ENCODE measurements at places on chromosomes 4 and X.

DNA sequence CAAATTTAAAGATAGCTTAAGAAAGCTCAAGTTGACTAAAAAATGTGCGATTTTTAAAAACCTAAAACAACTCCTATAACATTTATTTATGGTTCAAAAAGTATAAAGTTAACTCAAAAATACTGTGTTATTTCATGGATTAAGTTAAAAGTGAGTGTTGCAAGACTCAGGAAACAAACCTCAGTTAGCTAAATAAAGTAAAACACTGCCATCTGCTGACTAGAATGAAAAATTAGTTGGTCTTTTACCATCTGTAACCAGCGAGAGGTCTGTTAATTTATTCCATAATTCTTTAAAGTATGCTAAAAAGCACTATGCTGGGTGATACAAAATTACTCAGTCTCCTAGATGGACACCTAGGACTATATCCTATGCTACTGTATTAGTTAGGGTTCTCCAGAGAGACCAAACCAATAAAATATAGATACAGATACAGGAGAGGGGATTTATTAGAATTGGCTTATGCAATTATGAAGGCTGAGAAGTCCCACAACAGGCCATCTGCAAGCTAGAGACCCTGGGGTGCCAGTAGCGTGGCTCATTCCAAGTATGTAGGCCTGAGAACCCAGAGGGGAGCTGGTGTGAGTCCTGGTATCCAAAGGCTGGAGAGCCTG is 4.9 kb upstream of the WDFY3 start:
- no peak for DNase-seq

DNA sequence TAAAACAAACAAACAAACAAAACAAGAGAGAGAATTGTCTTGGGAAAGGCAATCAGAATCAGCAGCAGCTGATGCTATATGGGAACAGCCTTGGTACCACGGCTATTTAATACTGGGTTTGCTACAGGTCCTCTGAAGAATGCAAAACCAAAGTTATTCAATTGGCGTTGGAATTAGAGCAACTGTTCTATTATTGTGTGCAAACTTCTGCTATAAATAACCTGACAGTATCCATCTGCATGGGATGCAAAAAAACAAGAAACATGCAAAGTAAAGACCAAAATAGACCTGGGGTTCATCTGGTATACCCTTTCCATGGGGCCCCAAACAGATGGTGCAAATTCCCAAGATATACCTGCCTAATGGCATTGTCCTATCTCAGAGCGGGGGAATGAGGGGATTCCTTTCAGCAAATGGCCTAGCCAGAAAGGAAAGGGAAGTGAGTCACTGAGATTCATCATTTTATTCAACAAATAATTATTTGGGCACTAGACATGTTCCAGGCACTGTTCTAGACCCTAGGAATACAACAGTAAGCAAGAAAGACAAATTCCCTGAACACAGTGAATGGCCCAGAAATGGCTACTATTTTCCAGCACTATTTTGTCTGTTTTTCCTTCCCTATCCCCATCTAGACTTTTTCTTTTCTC is 268.9 kb downstream of the FBXW7 start:
- no peak for DNase-seq

DNA sequence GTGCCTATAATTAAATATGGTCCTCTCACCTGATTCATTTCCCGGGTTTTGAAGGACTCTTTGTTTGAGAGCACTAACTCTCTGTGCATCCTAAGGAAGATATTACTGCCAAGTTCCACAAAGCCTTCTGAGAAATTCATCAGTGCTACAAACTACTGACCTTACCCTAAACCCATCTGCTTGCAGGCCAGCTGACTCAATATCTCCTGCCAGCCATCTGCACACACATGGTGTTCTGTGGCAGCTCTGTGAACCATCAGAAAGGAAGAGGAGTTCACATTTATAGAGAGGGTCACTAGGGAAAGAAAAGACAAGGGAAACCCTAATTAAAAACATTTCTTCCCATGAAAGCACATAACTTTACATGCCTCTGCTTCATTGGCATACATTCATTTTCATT is 156.7 kb downstream of the ATP10D start:
- DNase-seq: no peak

DNA sequence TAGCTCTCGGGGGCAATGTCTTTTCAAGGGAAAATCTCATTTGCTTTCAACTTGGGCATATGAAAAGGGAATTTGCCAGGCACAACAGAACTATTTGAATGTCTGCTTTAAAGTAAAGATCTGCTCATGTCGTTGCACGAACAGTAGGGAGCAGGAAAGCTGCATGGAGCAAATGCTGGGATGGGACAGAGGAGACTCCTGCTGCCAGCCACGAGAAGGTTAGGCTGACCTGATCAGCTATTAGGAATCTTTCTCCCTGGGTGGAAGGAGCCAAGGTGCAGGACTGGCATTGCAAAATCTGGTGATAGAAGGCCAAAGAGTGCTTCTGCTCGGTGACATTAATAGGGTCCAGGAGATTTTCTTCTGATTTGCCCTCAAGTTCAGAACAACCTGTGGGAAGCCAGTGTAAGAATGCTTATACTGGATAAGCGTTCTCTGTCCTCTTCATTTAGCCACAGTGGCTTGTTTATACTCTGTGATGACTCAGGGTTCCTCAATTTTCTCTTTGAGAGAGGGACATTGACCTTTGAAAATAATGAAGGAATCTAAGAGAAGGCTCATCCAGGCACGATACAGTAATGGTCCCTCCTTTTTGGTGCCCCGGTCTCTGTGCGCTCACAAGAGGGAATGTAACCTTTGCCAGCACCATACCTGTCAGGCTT is 22.9 kb downstream of the FHL1 start:
- no peak for DNase-seq

DNA sequence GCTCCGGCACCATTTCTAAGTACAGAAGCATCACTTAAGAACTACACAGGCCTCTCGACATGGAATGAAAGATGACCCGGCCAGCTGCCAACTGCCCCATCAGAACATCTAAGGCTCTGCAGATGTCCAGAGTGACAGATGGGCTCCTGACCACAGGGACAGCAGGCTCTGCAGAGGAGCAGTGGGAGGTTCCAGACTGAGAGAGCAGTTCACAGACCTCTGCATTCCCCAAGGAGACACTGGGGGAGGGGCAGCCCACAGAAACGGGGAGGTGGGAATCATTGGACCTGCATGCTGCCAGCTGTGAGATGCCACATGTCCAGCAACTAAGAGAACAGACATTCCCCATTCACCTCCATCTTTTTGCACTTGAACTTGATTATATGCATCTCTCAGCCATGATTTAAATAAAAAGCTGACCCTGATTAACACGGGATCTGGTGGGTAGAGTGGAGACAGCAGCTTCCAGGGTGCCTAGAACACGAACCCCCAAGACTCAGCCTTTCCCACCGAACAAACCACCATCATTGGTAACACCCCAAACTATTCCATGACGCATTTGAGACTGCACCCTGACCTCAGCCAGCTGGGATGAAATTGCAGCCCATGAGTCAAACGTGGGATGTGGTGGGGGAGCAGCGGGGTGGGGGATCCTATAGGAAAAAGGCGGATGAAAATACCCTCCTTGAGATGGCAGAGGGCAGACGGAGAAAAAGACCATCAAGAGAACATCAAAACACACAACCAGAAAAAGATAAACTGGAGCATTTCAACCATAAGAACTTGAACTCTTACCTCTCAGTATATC is 47.2 kb downstream of the AFAP1 start:
- DNase-seq: peak; percentile 92

GRCh38 chr4:47469951-47470350 is 6.4 kb upstream of the COMMD8 start:
- DNase-seq: no peak

GRCh38 chr4:163680386-163681098 is 186.1 kb downstream of the TMA16 start:
- DNase-seq: no peak

DNA sequence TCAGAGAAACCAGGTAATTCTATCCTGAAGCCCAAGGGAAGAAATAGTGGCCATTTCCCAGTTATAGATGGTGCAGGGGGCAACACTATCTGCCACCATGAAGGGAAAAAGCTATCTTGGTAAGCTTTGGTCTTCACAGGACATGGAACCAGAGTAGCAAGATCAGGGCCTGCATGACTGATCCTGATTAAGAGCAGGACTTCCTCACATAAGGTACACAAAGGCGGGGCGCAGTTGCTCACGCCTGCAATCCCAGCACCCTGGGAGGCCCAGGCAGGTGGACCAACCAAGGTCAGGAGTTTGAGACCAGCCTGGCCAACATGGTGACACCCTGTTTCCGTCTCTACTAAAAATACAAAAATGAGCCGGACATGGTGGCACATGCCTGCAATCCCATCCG is 148.4 kb upstream of the USP9X start:
- DNase-seq: no peak

- DNase-seq: no peak
Measured at GRCh38 chr4:94803181-94803580, 45.4 kb downstream of the BMPR1B start.

DNA sequence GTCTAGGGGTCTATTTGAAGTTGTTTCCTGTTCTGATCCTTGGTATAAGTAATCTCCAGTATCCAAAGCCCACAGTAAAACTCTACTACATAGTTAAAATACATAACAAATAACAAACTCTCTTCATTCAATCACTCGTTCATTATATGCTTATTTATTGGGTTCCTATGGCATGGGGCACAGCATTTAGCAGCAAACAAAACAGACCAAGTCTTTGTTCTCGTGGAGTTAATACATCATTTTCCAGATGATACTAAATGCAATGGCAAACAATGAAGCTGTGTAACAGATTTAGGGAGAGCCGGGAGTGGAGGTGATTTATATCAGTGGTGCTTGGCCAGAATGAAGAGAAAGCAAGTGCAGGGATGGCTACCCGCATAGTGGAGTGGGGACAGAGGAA is 36.6 kb upstream of the SPARCL1 start:
- no peak for DNase-seq
